ENCODE measurements at places on chromosomes 1 and 21.
A peak's percentile ranks its signal among the peaks of the same experiment; 100 is the strongest.

- DNase-seq, result no peak
Observed at GRCh38 chr1:226355016-226355415, 46.1 kb upstream of the LIN9 start.

- no peak for DNase-seq
Observed at GRCh38 chr1:79705218-79705617, 698.7 kb upstream of the ADGRL4 start.

GRCh38 chr1:2134621-2135307 is 59.8 kb downstream of the FAAP20 start:
- peak; percentile 66 for DNase-seq

DNA sequence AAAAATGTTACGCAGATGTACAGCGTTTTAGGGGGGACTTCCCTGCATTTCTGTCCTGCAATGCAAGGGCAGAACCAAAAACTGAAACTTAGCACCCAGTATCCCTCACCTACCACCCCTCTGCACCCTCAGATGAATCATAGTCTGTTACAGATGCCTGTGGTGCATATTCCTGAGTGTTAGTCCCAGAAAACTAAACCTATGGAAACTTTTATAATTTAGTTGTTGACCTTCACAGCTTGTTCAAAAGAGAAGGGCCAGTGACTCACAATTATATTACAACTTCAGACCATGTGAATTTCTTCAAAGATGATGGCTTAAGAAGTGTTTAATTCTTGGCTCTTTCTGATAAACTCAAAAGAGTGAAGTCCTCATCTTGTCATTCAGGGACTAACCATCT is 5.8 kb downstream of the PTGER3 start:
- DNase-seq, result no peak

- no peak for DNase-seq
Observed at GRCh38 chr1:109668123-109668775, 392 bp downstream of the GSTM2 start.

GRCh38 chr1:1200876-1201810 is 5.2 kb downstream of the TNFRSF18 start:
- DNase-seq, result no peak

- no peak for DNase-seq
Observed at GRCh38 chr1:55694310-55694801, 479.2 kb upstream of the USP24 start.

GRCh38 chr1:108639899-108640560 is 20.9 kb downstream of the HENMT1 start:
- DNase-seq, result no peak
